Cortex of kidney (tissue), 1 donor: ENCODE measurements at places on chromosomes 2 and 18.

DNA sequence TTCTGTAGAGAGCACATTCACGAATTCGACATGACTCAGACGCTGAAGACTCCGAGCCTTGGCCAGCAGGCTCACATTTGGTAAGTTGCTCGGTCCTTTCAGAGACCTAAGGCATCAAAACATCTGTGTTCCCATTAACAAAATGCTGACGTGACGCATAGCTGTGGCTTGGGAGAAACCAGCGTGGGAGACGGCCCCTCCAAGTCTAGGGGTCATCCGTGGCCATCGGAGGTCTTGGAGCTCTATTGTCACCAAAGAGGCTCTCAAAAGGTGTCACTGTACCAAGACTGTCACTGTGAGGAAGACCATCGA lies 14.9 kb downstream of the FBLN7 start:
- DNase-seq: no peak

DNA sequence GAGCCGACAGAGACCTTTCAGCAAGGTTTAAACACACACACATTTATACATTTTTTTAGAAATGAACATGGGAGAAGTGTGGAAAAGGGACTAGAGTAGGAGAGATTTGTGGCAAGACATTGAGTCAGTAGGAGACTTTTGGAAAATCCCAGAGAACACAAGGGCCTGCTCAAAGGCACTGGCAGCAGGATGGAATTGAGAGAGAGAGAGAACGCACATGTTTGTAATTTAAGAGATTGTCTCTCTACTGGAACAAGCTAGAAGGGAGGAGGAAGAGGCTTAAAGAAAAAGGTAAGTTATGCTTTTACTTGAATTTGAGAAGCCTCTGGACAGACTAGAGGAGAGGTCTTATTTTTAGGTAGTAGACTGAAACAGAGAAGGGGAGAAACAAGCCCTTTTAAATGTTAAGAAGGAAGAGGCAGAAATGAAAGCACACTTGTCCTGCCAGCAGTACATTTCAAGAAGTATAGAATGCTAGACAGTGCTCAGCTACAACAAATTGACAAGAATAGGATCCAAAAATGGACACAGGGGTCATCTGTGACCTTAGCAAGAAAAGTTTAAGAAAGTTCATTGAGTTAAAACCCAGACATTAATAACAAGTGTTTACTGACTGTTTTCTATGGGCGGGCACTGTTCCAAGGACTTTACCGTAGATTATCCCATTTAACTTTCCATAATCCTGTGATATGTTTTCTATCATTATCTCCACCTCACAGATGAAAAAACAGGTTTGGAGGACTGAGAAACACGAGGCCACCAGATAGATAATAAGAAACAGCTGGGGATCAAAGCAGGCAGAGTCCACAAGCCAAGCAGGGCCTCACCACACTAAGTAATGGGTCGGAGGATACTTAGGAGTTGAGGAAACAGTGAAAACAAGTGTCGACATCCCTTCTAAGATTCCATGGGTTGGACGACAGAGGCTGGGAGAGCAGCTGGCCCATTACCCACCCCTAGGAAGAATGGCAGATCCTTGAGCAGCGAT lies 306.5 kb upstream of the NRP2 start:
- DNase-seq: no peak

DNA sequence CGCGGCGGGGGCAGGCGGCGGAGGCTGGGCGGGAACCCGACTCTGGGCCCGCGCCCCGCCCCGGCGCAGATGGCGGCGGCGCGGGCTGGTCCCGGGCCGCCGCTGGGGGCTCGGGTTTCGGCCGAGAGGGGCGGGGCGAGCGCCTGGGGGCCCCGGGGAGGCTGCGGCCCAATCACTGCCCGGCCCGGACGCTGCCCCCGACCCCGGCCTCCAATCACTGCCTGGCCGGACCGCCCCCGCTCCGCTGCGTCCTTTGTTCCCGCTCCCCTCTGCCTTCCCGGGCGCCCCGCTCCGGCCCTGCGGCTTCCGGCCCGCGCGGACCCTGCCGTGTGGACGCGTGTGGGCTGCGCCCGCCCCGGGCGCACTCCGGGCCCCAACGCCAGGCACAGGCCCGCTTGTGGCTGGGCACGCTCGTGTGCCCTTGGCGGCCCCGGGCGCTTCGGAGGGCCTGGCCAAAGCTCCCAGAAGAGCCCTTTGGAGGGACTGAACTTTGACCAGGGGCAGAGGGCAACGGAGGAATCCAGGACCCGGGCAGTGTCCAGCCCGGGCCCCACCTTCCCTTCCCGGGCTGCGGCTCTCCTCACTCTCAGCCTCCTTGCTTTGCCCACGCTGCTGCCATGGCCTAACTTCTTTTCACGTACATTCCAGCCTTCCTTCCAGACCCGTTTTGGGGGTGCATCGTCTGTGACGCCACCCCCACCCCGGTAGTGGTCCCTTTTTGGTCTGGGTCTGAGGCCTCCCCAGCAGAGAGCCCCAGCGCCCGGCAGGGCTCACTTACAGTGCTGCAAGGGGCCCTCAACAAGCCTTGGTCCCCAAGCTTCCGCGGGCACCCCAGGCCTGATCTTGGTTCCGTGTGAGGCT lies 27.1 kb upstream of the PTMA start:
- DNase-seq: peak; percentile 52

GRCh38 chr18:39190508-39190907 lies 1624.9 kb upstream of the CELF4 start:
- no peak for DNase-seq

DNA sequence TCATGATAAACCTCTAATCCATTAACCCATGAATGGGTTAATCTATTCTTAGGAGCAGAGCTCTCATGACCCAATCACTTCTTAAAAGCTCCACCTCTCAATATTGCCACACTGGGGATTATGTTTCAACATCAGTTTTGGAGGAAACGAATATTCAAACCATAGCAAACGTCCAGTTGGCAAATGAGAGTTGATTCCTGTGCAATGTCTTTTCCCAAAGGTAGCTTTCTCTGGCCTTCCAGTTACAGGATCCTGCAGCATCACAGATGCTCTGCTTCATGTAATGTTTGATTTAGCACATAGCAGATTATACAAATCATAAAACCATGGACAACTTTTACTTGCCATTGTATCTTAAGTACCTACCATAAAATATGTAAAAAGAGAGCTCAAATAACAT lies 481.0 kb downstream of the TNS1 start:
- no peak for DNase-seq

GRCh38 chr18:50644807-50645206 lies 84.9 kb downstream of the MAPK4 start:
- no peak for DNase-seq

DNA sequence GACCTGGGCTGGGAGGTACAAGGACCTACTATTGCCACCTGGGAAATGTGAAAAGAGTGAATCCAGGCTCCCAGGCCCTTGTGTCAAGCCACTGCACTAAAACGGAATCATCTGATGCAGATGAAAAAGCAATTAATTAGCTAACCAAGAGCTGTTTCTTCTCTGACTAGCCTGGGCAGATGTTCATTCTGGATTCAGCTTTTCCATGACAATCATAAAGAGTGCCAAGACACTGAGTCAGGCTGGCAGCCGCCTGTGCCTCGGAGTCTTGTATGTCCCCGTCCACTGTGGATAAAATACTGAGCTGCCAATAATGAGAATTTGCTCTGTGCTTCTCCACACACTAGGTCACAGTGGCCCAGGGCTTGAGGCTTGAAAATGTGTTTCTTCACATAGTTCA lies 21.7 kb upstream of the LCLAT1 start:
- no peak for DNase-seq

- no peak for DNase-seq
Observed at GRCh38 chr2:162833345-162833744, 5.2 kb downstream of the KCNH7 start.

DNA sequence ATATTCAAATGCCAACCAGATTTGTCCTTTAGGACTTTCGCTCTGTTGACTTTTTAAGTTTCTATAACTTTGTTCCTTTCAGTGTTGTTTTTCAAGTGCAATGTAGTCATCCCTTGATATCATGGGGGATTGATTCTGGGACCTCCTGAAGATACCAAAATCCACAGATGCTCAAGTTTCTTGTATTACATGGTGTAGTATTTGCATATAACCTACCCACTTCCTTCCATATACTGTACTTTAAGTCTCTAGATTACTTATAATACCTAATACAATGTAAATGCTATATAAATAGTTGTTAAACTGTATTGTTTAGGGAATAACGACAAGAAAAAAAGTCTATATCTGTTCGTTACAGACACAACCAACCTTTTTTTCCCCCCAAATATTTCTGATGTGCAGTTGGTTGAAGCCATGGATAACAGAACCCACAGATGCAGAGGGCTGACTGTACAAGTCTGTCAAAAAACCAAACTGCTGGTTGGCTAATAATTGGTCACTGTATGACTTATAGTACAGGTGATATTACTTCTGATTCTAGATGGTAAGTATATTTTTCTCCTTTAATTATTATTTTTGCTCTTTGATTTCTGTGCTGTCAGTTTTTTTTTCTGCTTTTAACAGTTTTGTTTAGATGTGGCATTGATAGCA lies 201.7 kb upstream of the STON1 start:
- no peak for DNase-seq

- DNase-seq: no peak
Observed at GRCh38 chr2:233350708-233351107, 3.6 kb upstream of the DGKD start.

DNA sequence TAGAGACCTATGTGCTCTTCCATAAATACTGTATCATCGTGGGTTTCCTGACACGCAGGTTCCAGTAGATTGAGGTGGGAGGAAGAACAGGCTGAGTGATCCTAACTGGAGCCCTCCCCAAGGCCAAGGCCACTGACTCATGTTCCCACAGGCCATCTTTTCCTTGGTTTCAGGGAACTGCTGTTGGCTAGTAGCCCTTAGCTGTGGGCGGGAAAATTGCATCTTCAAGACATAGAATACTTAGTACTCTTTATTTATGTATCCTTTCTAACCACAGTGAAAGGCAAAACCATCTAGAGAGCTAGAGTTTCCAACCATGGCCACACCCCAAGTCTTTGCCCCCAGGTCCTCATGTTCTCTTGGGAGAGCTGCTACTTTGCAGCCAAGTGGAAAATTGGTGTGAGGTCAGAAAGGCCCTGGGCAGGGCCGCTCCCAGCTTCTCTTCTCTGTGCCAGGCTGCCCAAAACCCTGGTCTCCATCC lies 55.9 kb downstream of the COPS8 start:
- no peak for DNase-seq

DNA sequence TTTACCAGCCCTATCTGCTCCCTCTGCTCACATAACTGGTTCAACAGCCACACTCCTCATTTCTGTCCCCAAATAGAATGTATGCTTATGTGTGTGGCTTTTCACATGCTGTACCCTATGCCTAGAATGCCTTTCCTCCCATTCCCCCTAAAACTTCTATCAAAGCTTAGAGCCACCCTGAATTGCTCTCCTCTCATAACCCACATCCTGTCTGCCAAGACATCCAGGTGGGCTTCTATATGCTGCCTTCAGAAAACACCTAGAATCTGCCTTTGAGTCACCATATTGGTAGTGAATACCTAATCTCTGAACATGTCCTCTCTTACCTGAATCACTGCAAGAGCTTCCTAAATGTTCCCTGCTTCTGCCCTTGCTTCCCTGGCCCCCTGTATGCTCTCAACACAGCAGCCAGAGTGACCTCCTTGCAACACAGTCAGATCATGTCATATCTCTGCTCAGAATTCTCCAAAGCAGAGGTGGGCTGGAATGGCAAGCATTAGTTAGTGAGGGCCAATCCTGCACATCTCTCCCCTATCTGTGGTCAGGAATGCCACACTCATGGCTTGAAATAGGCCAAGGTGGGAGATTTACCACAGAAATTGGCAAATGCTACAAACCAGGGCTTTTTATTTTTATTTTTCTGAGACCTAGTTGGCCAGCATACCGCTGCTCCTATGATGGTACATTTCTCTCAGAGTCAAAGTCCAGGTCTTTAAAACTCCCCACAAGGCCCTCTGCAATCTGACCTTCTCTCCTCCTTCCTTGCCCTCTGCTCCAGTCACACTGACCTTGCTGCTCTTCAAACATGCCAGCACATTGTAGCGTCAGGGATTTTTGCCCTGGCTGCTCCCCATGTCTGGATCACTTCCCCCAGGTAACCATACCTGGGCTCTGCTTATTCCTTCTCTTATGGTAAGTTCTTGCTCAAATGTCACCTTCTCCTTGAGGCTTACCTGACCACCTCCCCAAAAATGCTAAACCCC lies 111.8 kb upstream of the STON1 start:
- DNase-seq: no peak

- no peak for DNase-seq
Observed at GRCh38 chr2:227310756-227311110, 14.3 kb upstream of the MFF start.

- DNase-seq: no peak
Observed at GRCh38 chr2:177021706-177022343, 190.8 kb upstream of the HNRNPA3 start.
